ENCODE measurements at places on chromosomes 4 and X.

DNA sequence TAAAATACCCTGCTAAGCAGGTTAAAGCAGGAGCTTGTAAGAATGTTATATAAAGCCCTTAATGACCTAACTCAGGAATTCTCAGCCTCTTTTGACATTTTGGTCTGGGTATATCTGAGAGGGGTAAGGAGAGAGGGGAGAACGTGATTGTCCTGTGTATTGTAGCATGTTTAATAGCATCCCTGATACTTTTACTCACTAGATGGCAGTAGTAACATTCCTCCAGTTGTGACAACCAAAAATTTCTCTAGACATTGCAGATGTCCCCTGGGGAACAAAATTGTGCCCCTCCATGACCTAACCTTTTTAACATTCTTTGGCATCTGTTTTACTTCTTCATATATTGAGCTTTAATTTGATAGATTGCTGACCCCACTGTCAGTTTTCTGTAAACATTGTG is 17.9 kb downstream of the SMARCA5 start:
- no peak for DNase-seq

GRCh38 chr4:24230955-24231354 is 341.1 kb upstream of the PPARGC1A start:
- no peak for DNase-seq

DNA sequence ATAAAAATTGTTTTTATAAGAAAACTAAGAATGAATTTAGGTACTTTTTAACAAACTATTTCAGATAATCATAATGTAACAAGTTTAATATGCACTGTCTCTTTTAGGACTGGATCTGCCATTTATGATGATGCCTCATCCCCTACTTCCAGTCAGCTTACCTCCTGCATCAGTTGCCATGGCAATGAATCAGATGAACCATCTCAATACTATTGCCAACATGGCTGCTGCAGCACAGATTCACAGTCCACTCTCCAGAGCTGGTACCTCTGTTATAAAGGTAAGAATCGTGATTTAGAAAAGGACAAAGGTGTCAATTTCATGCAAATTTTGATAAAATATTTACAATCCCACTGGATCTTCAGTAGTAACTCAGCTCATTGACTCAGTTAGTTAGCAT is 566.2 kb downstream of the DACH2 start:
- DNase-seq, result no peak

- DNase-seq, result no peak
Measured at GRCh38 chr4:74013264-74013663, 14.8 kb upstream of the CXCL5 start.

- DNase-seq, result no peak
Measured at GRCh38 chrX:143017272-143017671, 8.5 kb upstream of the SPANXN4 start.

DNA sequence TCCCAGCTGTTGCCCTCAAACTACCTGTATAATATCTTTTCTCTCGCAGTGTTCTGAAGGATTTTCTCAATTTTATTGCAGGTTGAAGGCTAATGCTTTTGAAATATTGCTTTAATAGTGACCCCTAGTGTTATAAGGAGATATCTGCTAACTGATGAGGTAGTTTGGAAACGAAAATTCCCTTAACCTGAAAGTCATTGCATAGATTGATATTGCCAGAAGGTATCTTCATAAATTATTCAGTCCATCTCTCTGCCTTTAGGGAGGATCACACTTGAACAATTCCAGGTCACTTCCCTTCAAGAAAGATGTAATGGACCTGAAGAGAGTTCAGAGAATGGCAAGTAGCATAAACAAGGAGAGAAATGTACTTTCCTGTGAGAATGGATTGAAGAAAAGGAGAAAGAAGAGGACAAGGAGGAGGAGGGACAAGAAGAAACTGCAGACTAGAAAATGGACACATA is 44.1 kb downstream of the TIGD4 start:
- no peak for DNase-seq

DNA sequence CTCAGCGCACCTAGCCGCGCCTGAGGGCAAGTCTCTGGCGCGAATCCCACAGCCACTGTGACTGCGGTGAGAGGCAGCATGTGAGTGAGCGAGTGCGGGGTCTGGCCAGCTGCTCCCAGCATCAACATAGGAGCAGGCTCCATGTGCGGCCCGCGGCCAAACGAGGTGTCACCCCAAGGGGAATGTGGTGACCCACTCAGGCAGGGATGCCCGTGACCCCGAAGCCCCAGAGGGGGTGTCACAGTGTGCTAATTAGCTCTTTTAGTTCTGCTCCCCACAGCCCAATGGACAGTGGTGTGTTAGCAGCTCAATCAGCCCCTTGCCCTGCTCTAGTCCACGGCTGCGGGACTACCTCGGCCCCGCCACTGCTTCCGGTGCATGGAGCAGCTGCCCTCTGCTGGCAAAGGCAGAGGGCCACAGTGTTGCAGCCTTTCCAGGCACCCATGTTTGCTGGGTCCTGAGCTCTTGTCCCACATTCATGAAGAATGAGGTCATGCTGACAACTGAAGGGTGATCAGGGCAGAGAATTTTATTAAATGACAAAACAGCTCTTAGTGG is 61.4 kb downstream of the AGA start:
- no peak for DNase-seq

DNA sequence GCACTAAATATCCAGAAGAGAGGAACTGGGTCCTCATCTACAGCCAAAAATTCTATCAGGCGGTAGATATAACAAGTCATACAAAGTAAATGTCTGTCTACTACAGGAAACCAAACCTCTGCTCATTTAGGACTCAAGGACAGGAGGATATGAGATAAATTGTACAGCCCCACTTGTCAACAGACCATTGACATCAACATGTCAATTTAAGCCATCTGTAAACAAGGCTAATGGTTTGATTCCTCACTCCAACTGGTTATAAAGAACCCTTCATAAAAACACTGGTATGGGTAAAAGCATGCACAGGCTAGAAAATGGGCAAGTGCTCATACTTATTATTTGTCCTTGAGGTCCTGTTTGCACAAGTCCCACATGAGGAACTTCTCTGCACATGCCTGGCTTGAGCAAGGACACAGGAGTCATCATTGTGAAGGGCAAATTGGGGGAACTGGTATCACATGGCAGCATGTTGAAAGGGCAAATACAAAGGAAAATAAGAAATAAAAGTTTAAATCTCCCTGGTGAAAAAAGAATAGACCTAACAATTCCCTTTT is 13.2 kb downstream of the RTL8B start:
- DNase-seq, result no peak

- no peak for DNase-seq
Measured at GRCh38 chrX:95101851-95102390, 1427.9 kb downstream of the FAM133A start.

All from stimulated activated CD8-positive, alpha-beta memory T cell treated with anti-CD3 and anti-CD28 coated beads, Interleukin-7, amount 100 ng/mL, for 4 hours (primary cell).